ENCODE measurements at places on chromosomes 2 and 18.
A peak's percentile ranks its signal among the peaks of the same experiment; 100 is the strongest.

GRCh38 chr18:2881088-2881839, 34.5 kb downstream of the EMILIN2 start:
- DNase-seq, result peak; percentile 7

- DNase-seq, result no peak
These were observed 533.7 kb upstream of the TNP1 start for GRCh38 chr2:217393585-217394032.

DNA sequence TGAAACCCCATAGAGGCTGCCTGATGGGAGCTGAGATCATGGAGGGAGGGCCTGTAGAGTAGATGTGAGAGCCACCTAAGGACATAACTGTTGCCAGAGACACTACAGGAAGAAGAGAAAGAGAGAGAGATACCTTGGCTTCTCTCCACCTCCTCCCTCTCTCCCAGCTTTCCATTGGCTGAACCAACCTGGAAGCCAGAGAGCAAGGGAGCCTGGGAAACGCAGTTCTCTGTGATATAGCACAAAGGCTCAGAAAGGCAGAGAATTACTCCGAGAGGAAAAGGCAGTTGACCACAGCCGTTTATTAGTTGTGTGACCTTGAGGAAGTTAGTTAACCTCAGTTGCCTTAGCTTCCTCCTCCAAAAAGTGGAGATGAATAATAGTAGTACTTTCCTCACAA, 37.7 kb upstream of the MAT2A start:
- DNase-seq, result no peak

GRCh38 chr2:205245652-205246051, 436.6 kb upstream of the NRP2 start:
- no peak for DNase-seq

DNA sequence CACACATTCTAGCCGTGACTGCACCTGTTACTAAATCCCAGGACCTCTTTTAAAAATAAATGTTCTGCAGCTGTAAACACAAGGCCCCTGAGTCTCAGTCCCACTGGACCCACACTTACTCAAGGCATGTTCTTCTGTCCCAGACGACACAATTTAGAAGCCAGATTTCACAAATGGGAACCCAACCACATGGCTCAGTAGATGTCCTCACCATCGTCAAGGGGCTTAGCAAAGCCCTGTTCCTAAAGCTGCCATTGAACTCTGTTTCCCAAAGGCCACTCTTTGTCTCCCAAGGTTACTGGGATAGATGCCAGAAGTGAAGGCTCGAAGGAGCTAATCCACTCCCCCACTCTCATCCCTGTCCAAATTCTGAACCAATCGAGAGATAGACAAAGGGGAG, 301.0 kb downstream of the GALR1 start:
- no peak for DNase-seq

DNA sequence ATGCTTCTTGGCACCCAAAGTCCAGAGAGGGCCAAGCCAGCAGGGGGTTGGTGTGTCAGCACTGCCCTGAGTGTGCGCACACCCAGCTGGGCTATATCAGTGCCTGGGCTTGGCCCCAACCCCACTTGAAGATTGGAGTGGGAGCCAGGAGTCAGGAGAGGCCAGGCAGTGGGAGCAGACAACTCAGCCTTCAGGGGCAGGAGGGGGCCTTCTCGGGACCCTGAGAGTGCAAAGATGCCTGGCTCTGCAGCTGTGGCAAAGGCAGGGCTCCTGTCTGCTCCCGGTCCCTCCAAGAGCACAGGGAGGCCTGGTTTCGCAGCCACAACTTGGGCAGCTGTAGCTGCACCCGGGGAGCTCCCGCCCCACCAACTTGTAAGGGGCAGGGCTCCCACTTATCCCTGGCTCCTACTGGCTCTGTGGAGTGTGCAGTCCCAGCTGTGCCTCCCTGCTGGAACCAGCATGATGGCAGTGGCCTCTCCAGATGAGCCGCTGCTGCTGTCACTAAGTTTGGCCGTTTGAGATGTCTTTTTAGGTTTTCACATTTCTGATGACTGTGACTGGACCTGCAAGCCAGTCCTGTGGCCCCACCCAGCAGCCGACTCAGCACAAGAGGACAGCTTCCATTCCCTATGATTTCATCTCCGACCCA, 148.8 kb upstream of the HS6ST1 start:
- no peak for DNase-seq

- no peak for DNase-seq
These were observed 105.5 kb upstream of the HDAC4 start for GRCh38 chr2:239506101-239506857.

DNA sequence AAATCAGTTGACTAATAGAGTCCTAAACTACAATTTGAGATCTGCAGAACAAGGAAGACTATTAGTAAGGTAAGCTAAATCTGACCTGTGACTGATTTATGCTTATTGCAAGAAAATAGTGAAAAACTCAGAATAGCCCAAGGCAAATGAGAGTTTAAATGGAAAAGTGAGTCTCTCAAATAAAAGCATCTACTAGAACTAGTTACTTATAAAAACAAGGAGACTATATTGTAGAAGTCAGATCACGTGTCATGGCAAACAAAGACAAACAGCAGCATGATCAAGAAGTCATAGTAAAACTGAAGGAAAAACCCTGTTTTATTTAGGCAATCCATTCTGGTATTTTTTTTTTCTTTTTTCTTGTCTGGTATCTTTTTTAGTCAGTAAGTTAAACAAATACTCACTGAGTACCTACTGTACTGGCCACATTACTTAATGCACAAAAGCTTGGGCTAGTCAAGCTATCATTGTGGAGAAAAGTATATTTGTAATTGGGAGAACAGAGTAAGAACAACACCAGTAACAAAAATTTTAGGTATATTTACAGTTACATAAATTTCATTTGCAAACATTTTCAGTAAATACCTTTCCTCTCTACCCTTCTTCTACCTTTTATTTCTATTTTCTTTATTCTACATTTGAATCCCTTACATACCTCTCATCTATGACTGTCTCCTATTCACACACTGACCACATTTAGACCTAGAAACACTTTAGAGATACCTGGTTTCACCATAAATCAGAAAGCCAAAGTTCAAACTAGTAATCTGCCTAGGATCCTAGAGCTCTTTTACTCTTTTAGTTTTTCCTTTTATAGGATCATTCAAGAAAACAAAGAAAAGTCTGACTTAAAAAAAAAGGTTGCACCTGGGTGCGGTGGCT, 23.7 kb downstream of the CCDC88A start:
- no peak for DNase-seq

- no peak for DNase-seq
These were observed 34.2 kb upstream of the THOC1 start for GRCh38 chr18:302097-302496.

GRCh38 chr2:198033626-198034025, 229.2 kb downstream of the PLCL1 start:
- no peak for DNase-seq

DNA sequence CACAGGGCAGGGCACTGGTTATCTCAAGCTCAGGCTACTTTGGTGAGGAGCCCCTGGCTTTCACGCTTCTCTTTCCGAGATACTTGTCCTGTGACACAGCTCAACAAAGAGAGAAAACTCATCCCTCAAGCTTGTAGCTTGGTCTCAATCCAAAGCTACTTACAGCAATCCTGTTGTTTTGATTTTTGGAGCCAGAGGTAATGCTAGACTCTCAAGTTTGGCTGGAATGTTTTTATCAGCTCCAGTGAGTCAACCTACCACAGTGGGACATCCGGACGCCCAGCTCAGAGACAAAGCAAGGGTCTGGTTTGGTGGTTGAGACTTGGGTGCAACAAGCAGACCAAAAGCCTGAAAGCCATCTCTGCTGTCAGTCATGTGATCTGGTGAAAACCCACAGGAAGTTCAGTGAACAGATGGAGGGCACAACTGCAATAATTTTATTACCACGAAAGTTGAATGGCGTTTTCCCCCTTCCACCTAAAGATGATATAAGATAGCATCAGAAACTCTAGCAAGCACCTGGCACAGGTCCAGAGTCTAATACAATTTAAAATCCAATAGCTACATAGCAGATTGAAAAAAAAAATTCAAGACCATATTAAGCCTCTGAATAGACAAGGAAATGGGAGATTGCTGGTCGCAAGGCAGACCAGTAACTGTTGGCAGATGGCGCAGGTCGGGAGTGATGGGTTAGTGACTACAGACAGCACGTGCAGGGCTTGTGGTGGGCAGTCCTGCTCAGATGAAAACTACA, 102.3 kb upstream of the SMAD7 start:
- no peak for DNase-seq

GRCh38 chr2:46173636-46174250, 123.5 kb upstream of the EPAS1 start:
- DNase-seq, result no peak

- DNase-seq, result no peak
These were observed 51.0 kb downstream of the MOGAT1 start for GRCh38 chr2:222722327-222722946.

- no peak for DNase-seq
These were observed 184.2 kb downstream of the ZNF385B start for GRCh38 chr2:179677077-179677688.

DNA sequence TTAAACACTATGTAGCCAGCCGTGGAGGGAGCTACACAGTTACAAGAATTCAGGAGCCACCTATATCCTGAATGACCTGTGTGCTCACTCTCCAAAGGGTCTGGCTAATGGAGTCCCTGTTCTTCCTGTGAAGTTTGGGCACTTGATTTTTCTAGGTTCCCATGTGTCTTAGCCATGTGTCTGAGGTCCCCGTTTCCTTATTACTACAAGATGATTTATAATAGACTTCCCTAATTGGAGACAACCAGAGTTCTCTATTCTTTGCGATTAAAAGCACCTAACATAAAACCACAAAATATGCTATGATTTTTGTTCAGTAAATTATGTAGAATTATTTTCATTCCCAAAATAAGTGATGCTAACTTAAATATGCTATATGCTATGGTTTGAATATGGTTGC, 83.4 kb downstream of the PDK1 start:
- DNase-seq, result no peak

- no peak for DNase-seq
These were observed 24.4 kb downstream of the SATB2 start for GRCh38 chr2:199433204-199433832.

- no peak for DNase-seq
These were observed 396.7 kb upstream of the MMADHC start for GRCh38 chr2:149984311-149984710.

DNA sequence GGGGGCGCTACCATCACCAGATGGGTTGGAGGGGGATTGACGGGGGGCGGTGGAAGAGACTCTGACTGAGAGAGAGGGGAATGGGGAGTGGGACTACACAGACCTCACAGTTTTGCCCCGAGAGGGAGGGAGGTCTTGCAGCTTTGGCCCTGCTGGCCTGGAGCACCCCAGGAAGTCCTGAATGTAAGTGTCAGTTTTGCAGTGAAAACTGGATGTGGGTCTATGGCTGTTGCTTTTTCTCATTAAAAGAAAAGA, 2.4 kb downstream of the TCF7L1 start:
- no peak for DNase-seq

- DNase-seq, result no peak
These were observed 285.8 kb upstream of the REV1 start for GRCh38 chr2:99775585-99775984.

- DNase-seq, result no peak
These were observed 370.7 kb upstream of the RAB12 start for GRCh38 chr18:8238507-8238906.

GRCh38 chr2:212727751-212728150, 189.1 kb upstream of the ERBB4 start:
- no peak for DNase-seq

- DNase-seq, result no peak
These were observed 30.1 kb upstream of the SERPINE2 start for GRCh38 chr2:224069172-224069571.

GRCh38 chr2:60334610-60335009, 218.8 kb downstream of the BCL11A start:
- DNase-seq, result no peak

DNA sequence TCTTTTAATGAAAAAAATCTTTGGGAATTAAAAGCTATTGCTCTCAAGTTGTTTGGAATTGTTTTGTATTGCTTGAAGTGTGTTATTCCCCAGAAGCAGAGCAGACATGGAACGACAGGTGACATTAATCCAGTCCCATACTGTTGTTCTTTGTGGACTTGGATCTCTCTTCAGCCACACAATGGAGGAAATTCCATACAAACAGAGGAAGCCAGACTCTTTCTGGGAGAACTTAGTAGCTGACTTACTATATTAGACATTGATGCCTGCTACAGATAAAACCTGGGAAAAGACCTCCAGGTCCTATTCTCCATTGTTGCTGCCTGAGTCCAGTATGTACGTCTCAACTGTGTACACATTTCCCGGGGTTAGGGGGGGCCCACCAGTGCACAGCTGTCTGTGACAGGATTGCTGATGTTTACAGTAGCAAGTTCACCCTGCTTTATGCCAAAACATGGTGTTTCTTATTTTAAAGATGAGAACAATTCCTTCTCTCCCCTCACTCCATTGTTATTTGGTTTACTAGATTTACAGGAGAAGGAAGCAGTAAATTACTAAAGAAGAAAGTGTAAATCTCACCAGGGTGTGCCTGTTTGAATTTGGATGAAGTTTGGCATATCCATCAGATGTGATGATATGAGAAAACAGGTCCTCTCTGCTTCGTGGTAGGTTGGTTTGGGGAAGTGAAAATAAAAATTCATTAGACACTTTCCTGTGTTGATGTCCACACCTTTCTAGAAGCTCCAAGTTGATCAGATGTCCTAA, 142.4 kb upstream of the RBBP8 start:
- no peak for DNase-seq

GRCh38 chr2:61718965-61719364, 134.9 kb downstream of the FAM161A start:
- DNase-seq, result no peak

GRCh38 chr2:145339646-145340045, 819.7 kb upstream of the ZEB2 start:
- DNase-seq, result no peak

GRCh38 chr2:62938126-62938525, 112.5 kb upstream of the OTX1 start:
- DNase-seq, result no peak

GRCh38 chr2:240208096-240208495, 67.6 kb upstream of the OTOS start:
- no peak for DNase-seq

DNA sequence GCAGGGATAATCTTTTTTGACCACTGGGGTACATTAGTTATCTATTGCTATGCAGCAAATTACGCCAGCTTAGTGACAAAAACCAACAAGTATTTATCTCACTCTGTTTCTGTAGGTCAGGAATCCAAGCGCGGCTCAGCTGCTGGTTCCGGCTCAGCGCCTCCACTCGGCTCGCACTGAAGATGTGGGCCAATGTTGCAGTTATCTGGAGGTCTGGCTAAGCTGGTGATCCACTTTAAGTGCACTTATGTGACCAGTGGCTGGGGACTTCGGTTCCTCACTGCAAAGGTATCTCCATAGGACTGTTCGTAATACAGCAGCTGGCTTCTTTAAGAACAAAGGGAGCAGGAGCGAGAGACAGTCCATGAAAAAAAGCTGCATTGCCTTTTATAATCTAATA, 591.9 kb downstream of the TMEM182 start:
- no peak for DNase-seq

Measured in amygdala (tissue), 56 donors.